ENCODE measurements at places on chromosomes 7 and 10. TPM values are rescaled to one million over a fixed set of nuclear protein-coding genes. Genes with fewer than 3 reads are reported as not detected.

The GBX1 gene
- total RNA-seq = not detected

- DNase-seq = no peak
These were observed 82.1 kb upstream of the HDAC9 start for GRCh38 chr7:18413447-18413846.

- no peak for DNase-seq
These were observed 20.8 kb downstream of the SFTPD start for GRCh38 chr10:79928028-79928583.

The CLEC5A gene
- total RNA-seq = not detected

The ANKRD61 gene
- not detected for total RNA-seq

DNA sequence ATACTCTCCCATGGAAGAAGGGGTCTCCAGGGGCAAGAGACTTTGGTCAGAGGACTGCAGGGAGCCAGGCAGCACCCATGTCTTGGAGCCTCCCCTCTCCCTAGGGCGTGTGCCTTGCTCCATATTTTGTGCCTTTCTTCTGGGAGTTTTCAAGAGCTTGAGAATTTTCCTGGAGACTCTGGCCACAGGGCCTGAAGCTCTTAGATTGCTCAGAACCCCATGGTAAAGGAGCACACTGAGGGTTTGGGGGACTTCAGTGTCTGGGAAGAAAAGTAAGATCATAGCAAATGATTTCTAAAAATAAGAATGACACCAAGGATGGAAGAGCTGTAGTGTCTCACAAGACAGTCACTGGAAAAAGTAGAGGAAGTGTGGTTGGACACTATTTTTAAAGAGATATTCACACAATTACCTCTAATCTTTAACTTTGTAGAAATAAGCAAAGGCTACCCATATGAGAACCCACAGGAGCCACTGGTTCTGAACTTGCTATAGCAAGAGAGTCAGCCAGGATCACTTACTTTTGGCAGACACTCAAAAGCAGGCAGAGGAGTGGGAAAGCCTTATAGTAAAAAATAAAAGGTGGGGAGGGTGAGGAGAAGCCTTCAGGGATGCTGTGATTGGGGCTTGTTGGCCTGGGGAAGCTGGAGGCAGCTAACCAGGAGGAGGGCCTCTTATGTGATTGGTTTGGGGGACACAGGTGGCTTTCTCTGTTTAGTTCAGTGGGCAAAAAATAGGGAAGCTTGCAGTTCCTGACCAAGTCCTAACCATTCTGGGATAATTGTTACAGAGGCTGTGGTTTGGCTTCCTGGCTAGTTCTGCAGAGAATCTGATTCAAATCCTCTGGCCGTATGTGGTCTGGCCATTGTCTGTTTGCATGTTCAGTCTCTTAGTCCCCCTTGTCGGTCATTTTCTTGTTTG, 5.1 kb upstream of the CSGALNACT2 start:
- no peak for DNase-seq

Measured in cerebellum (tissue), 4 donors.